SJCRH30 (cell line): ENCODE measurements at places on chromosomes 3 and 15.
A peak's percentile ranks its signal among the peaks of the same experiment; 100 is the strongest.

- no peaks in the 10 kb centered on the region for H3K27me3 ChIP-seq
- peak; percentile 77 for DNase-seq
- no peak overlapping the region for H3K4me3 ChIP-seq
Observed at GRCh38 chr15:71252044-71252739, 136.9 kb downstream of the THSD4 start.

DNA sequence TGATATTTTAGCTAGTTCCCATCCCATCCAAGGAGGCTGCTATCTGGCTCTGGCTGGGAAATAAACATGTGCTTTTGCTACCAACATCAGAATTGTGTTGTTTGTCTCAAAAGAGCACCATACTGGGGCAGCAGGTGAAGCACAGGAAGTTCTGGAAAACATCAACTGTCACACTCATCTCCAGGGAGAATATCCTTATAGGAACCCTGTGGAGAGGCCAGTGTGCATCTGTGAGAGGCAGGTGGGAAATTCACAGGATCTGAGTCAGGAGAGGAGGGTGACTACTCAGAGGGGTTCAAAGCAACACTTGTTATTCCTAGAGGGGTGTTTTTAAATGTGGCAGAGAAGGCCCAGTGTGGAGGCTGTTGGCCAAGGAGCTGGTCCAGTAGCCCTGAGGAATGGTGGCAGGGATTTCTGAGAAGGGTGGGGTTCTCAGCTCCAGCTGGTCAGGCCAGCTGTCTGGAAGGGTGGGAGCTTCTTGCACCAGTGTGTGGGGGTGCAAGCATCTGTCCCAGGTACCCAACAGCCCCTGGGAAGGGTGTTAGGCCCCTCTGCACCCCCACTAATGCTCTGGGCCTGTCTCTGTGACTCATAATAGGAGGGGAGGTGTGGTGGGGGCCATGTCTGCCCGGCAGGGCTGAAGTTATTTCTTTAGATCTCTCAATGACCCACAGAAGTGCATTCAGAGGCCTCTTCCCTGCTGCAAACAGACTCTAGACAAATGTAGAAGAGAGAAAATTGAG, 28.7 kb downstream of the RPSA start:
- H3K4me1 ChIP-seq: no peaks in the 10 kb centered on the region
- no peak overlapping the region for H3K27ac ChIP-seq
- DNase-seq: no peak
- no peak overlapping the region for H3K4me3 ChIP-seq
- H3K27me3 ChIP-seq: no peaks in the 10 kb centered on the region
- H3K36me3 ChIP-seq: no peaks in the 10 kb centered on the region

GRCh38 chr3:38169027-38169317, 3.6 kb downstream of the OXSR1 start:
- H3K27me3 ChIP-seq: no peaks in the 10 kb centered on the region
- no peak overlapping the region for H3K27ac ChIP-seq
- H3K36me3 ChIP-seq: no peaks in the 10 kb centered on the region
- DNase-seq: no peak

GRCh38 chr3:42807929-42808328, 1.3 kb upstream of the ACKR2 start:
- H3K36me3 ChIP-seq: no peaks in the 10 kb centered on the region
- no peaks in the 10 kb centered on the region for H3K27me3 ChIP-seq
- H3K27ac ChIP-seq: no peak overlapping the region
- no peak for DNase-seq
- no peak overlapping the region for H3K4me3 ChIP-seq
